Tibial nerve (tissue), 4 donors: ENCODE measurements at places on chromosomes 7 and 10. TPM values are rescaled to one million over a fixed set of nuclear protein-coding genes. Genes with fewer than 3 reads are reported as not detected.

- no peak overlapping the region for H3K4me3 ChIP-seq
- no peaks in the 10 kb centered on the region for H3K36me3 ChIP-seq
- H3K27me3 ChIP-seq, result no peaks in the 10 kb centered on the region
- no peaks in the 10 kb centered on the region for H3K4me1 ChIP-seq
Measured at GRCh38 chr7:23918856-23919255, 208.8 kb downstream of the STK31 start.

DNA sequence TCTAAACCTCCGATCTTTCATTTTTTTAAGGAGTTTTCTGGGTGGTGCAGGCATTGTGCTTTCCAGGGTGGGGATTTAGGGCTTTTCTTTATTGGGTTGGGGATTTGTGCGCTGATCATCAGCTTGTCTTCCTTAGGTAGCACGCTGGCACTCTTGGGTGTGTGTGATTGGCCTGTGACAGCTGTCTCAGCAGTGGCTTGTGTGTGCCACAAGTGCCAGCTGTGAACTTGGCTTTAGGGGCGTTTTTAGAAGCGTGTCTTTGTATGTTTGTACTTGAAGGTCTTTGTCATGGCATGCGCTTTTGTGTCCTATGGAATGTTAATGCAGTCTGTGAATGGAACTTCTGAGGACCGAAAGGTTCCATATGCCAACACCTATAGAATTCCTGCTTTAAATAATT lies 788 bp downstream of the AKAP9 start:
- no peaks in the 10 kb centered on the region for H3K27me3 ChIP-seq
- H3K27ac ChIP-seq, result peak overlapping the region; percentile 93
- peak; percentile 6 for DNase-seq
- no peaks in the 10 kb centered on the region for H3K4me1 ChIP-seq

DNA sequence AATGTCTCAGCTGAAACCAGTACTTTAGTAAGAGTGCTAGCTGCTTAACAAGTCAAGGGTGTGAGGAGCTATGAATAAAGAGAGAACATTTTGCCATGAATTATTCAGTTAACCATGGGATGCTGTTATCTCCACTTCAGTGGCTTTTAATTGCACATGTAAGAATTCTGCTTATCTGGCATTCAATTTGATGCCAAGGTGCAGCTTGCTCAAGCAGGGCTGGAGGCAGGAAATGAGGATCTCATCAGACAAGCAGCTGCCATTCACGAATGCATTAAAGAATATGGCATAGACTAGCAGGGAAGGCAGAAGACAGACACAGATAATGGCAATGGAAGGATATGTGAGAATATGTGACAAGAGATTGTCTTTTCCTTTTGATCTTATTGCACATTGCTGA lies 697.8 kb downstream of the NRG3 start:
- no peaks in the 10 kb centered on the region for H3K27me3 ChIP-seq
- H3K4me3 ChIP-seq, result no peak overlapping the region
- no peak overlapping the region for H3K27ac ChIP-seq
- H3K4me1 ChIP-seq, result no peaks in the 10 kb centered on the region

- no peak for DNase-seq
- H3K36me3 ChIP-seq, result no peaks in the 10 kb centered on the region
- H3K27me3 ChIP-seq, result no peaks in the 10 kb centered on the region
- no peak overlapping the region for H3K27ac ChIP-seq
Measured at GRCh38 chr10:74437822-74438221, 286.8 kb downstream of the ADK start.

- no peak overlapping the region for H3K4me3 ChIP-seq
- no peak for DNase-seq
- no peaks in the 10 kb centered on the region for H3K27me3 ChIP-seq
- no peaks in the 10 kb centered on the region for H3K36me3 ChIP-seq
- no peak overlapping the region for H3K27ac ChIP-seq
- H3K4me1 ChIP-seq, result no peaks in the 10 kb centered on the region
Measured at GRCh38 chr10:112122827-112123226, 60.7 kb downstream of the GPAM start.

GRCh38 chr10:31972519-31973041 lies 43.9 kb upstream of the ARHGAP12 start:
- no peaks in the 10 kb centered on the region for H3K36me3 ChIP-seq
- peaks cover 2% of the 10 kb centered on the region for H3K4me1 ChIP-seq

DNA sequence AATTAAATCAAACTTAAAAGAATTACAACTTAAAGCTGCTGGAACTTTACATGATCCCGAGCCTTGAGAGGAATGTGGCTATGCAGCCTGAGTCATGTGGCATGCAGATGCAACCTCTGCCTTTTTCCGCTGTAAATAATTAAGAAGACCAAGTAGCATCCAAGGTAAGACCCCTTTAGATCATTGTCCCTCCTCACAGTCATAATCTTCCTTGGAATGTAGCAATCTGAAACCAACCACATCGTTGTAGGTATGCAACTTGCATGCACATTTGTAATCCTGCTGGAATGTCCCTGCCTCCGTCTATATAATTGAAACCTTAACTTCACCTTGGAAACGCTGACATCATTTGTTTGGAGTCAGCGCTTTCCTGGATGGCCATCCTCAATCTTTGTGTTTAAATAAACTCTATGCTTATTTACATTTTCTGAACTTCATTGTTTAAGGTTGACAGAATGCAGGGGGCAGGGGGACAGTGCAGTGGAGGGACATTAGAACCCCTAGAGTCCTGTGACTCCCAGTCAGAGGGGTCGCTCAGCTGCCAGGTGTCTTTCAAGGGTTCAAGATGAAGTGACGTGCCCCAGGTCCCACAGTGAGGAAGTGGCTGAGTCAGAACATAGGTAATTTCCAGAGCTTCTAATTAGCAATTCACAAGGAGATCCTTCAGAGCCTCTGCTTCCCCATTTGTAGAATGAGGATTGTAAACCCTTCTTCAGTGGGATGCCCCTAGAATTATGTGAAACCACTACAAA lies 110.7 kb downstream of the RALA start:
- DNase-seq, result no peak
- peak overlapping the region; percentile 62 for H3K4me3 ChIP-seq
- peak overlapping the region; percentile 74 for H3K27ac ChIP-seq
- H3K4me1 ChIP-seq, result no peaks in the 10 kb centered on the region
- H3K36me3 ChIP-seq, result no peaks in the 10 kb centered on the region

- DNase-seq, result no peak
- no peak overlapping the region for H3K4me3 ChIP-seq
- H3K27me3 ChIP-seq, result no peaks in the 10 kb centered on the region
- H3K4me1 ChIP-seq, result no peaks in the 10 kb centered on the region
- H3K27ac ChIP-seq, result no peak overlapping the region
Measured at GRCh38 chr7:158321936-158322615, 265.5 kb downstream of the PTPRN2 start.

GRCh38 chr10:28036587-28036986 lies 37.7 kb upstream of the ODAD2 start:
- no peak overlapping the region for H3K4me3 ChIP-seq
- no peaks in the 10 kb centered on the region for H3K36me3 ChIP-seq
- H3K27me3 ChIP-seq, result no peaks in the 10 kb centered on the region
- DNase-seq, result no peak
- H3K27ac ChIP-seq, result no peak overlapping the region

- no peaks in the 10 kb centered on the region for H3K4me1 ChIP-seq
- DNase-seq, result no peak
- no peaks in the 10 kb centered on the region for H3K27me3 ChIP-seq
Measured at GRCh38 chr7:95105627-95106026, 198.2 kb downstream of the PPP1R9A start.

DNA sequence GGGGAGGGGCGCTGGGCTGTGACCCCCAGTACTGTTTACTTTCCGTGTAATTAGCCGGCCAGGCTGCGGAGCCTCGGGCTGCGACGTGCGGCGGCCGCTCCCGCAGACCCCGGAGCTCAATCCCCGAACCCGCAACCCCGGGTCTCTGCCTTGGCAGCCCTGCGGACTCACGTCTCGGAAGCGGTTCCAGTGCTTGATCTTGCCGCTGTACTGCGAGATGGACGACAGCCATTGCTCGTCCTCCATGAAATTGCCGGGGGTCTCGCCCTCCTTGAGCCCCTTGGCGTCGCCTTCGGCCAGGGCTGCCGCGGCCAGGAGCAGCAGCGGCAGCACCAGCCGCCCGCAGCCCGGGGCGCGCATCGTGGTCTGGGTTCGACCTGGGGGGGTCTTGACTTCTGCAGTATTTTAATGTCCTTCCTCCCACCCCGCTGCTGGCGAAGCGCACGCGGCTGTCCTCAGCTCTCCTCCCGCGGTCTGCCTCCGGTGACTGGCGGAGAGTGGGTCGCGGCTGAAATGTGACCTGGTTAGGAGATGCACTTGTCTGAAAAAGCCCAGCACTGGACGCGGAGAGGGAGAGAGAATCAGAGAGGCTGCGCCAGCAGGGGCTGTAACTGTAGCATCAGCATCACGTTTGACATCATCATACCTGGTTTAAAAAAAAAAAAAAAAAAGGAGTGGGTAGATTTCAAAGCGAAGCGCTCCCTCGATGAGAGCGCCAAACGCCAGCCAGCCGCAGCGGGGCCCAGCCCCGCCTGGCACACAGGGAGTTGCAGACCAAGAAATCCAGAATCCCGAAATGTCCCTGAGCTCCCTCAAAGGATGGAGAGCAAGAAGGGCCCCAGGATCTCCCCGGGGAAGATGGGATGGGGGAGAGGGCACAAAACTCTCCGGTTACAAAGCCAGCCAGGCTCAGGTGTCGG lies at the start of gene SPOCK2:
TSS of gene SPOCK2 (minus strand) at position 583 of the 920 bp plus-strand sequence. CDS start at position 360, 223 bp downstream.
- DNase-seq, result no peak
- peak within 1 kb of the TSS; percentile 18 for H3K27ac ChIP-seq
- peaks cover 19% of the 10 kb centered on the region for H3K4me1 ChIP-seq
- no peaks in the 10 kb centered on the region for H3K36me3 ChIP-seq
- H3K4me3 ChIP-seq, result peak within 1 kb of the TSS; percentile 6

GRCh38 chr10:28661035-28661434 lies 16.3 kb upstream of the BAMBI start:
- peaks cover 10% of the 10 kb centered on the region for H3K4me1 ChIP-seq
- no peaks in the 10 kb centered on the region for H3K36me3 ChIP-seq
- no peaks in the 10 kb centered on the region for H3K27me3 ChIP-seq
- no peak for DNase-seq

GRCh38 chr10:44198096-44198779 lies 186.7 kb downstream of the CXCL12 start:
- H3K27me3 ChIP-seq, result no peaks in the 10 kb centered on the region
- peak overlapping the region; percentile 36 for H3K27ac ChIP-seq
- no peak for DNase-seq

GRCh38 chr7:77649716-77650349 lies 46.4 kb upstream of the RSBN1L start:
- DNase-seq, result no peak
- no peak overlapping the region for H3K27ac ChIP-seq
- no peaks in the 10 kb centered on the region for H3K27me3 ChIP-seq

GRCh38 chr7:17506095-17506494 lies 207.6 kb downstream of the AHR start:
- H3K4me3 ChIP-seq, result no peak overlapping the region
- H3K27me3 ChIP-seq, result no peaks in the 10 kb centered on the region
- H3K4me1 ChIP-seq, result peaks cover 12% of the 10 kb centered on the region
- H3K36me3 ChIP-seq, result no peaks in the 10 kb centered on the region
- no peak for DNase-seq
- H3K27ac ChIP-seq, result no peak overlapping the region

DNA sequence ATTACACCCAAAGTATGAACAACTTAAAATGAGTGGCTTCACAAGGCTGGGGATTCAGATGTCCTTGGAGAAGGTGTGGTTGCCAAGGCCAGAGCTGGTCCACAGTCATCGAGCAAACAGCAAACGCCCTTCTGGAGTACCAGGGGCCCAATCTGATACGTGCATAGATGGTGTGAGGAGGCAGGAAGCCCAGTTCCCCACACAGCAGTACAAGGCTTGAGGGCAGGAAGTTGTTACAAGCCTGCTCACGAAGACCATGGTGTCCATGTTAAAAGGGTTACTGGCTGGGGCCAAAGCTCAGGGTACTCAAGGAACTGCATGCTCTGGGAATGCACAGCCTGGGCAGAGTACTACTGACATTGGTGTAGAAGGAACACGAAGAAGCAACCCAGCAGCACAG lies 4.6 kb upstream of the ANKRD26 start:
- no peak overlapping the region for H3K4me3 ChIP-seq
- no peaks in the 10 kb centered on the region for H3K36me3 ChIP-seq
- H3K27me3 ChIP-seq, result no peaks in the 10 kb centered on the region
- no peak overlapping the region for H3K27ac ChIP-seq

GRCh38 chr10:44279426-44280126 lies 105.3 kb downstream of the CXCL12 start:
- H3K4me1 ChIP-seq, result no peaks in the 10 kb centered on the region
- no peaks in the 10 kb centered on the region for H3K27me3 ChIP-seq
- no peak overlapping the region for H3K4me3 ChIP-seq
- no peak overlapping the region for H3K27ac ChIP-seq
- no peak for DNase-seq
- no peaks in the 10 kb centered on the region for H3K36me3 ChIP-seq

DNA sequence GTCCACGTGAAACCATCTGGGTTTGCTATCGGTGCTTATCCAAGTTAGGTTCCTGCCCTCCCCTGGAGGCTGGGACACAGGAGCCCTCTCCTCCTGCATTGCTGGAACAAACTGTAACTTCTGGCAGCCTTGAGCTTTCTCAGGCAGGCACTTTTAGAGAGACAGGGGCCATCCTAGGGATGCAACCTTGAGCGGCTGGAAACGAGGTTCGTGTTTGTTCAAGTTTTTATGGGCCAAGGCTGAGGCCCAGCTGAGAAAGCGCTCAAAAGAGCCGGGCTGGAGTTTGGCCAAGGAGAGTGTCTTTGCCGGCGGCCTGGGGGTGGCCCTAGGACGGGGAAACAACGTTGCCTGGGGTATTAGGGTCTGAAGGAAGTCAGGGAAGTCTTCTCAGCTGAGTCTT lies 5.5 kb upstream of the MMD2 start:
- no peaks in the 10 kb centered on the region for H3K27me3 ChIP-seq
- no peak overlapping the region for H3K27ac ChIP-seq
- DNase-seq, result no peak
- H3K4me1 ChIP-seq, result no peaks in the 10 kb centered on the region
- no peak overlapping the region for H3K4me3 ChIP-seq

GRCh38 chr7:40311307-40311706 lies 176.5 kb downstream of the SUGCT start:
- no peak overlapping the region for H3K27ac ChIP-seq
- no peak for DNase-seq
- H3K36me3 ChIP-seq, result no peaks in the 10 kb centered on the region
- no peaks in the 10 kb centered on the region for H3K27me3 ChIP-seq
- H3K4me1 ChIP-seq, result no peaks in the 10 kb centered on the region

DNA sequence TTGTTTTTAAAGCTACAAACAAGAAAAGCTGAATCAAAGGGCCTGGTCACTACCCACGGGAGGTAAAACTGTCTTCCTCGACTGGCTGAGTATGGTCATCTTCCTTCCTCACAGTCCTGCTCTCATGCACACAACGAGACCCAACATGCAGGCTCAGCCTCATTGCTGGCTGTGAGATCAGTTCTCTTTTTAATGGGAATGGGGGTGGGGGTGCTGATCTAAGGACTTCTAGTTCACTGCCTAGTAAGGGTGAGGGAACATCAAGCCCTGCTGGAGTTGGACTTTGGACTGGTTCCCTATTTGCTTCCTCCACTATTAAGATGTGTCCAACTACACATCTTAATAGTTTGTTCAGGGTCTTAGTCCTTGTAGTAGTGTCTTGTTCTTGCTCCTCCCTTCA lies 48.2 kb downstream of the ABCB4 start:
- no peaks in the 10 kb centered on the region for H3K4me1 ChIP-seq
- H3K4me3 ChIP-seq, result no peak overlapping the region
- no peaks in the 10 kb centered on the region for H3K36me3 ChIP-seq

Gene LRRD1
- not detected for total RNA-seq

Gene EPHB6
- 84.3 TPM for total RNA-seq

Gene TAS2R3
- total RNA-seq, result 3.1 TPM

Gene ANKRD30A
- under 0.01 TPM for total RNA-seq

Gene VAX1
- not detected for total RNA-seq

Gene MBL2
- not detected for total RNA-seq

Gene CYP2W1
- total RNA-seq, result 18.6 TPM

Gene ARL3
- 17.7 TPM for total RNA-seq

Gene HTR7
- 0.44 TPM for total RNA-seq

Gene SFRP4
- total RNA-seq, result 236 TPM

Gene STEAP2
- total RNA-seq, result 61.5 TPM

Gene UCN3
- total RNA-seq, result not detected

Gene MRPL32
- total RNA-seq, result 31.2 TPM

Gene CPA1
- 37.8 TPM for total RNA-seq

Gene MRPS24
- 61.8 TPM for total RNA-seq

Gene GPR158
- total RNA-seq, result under 0.01 TPM
